ENCODE measurements at places on chromosomes 6 and 20. TPM values are rescaled to one million over a fixed set of nuclear protein-coding genes. Genes with fewer than 3 reads are reported as not detected.
A peak's percentile ranks its signal among the peaks of the same experiment; 100 is the strongest.

Gene SLC24A3
- 3.6 TPM for total RNA-seq

GRCh38 chr6:66496659-66497058, 789.6 kb upstream of the EYS start:
- H3K36me3 ChIP-seq = no peaks in the 10 kb centered on the region
- H3K27ac ChIP-seq = no peak overlapping the region
- no peaks in the 10 kb centered on the region for H3K27me3 ChIP-seq

DNA sequence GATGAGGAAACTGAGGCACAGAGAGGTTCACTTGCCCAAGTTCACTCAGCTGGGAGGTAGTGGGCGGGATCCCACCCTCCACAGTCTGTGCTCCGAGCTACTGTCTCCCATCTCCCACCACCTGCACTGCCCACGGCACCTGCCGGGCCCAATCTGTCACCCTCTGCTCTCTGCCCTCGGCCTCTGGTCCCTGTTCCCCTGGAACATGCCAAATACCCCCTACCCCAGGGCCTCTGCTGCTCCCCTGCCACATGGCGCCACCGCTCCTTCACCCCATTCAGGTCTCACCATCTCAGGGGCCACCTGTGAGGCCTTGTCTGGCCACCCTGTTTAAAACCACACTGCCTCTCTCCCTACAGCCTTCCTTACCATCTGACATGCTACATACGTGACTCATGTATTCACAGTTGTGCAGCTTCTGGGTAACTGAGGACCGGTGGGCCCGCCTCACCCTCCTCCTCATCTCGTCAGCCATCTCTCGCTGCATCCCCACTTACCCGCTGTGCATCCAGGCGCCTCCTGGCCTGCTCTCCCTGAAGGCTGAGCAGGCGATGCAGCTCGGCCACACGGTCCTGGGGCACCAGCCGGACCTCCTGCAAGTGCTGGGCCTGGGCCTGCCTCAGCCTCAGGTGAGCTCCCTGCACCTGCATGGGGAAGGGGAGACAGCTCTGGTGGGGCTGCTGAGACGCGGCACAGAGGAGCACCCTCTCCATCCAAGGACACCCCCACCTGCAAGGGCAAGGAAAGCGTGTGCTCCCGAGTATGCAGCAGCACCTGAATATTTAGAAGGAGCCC, 50.6 kb downstream of the GINS1 start:
- no peaks in the 10 kb centered on the region for H3K36me3 ChIP-seq
- H3K4me3 ChIP-seq = no peak overlapping the region
- H3K27me3 ChIP-seq = no peaks in the 10 kb centered on the region
- DNase-seq = no peak
- H3K4me1 ChIP-seq = no peaks in the 10 kb centered on the region
- no peak overlapping the region for H3K27ac ChIP-seq

GRCh38 chr6:35859367-35859766, 54.2 kb downstream of the LHFPL5 start:
- no peak for DNase-seq
- H3K4me3 ChIP-seq = no peak overlapping the region
- H3K27me3 ChIP-seq = no peaks in the 10 kb centered on the region
- H3K36me3 ChIP-seq = no peaks in the 10 kb centered on the region
- no peak overlapping the region for H3K27ac ChIP-seq
- H3K4me1 ChIP-seq = no peaks in the 10 kb centered on the region

Gene MAP7
- total RNA-seq = 1.4 TPM

Gene SLC22A2
- total RNA-seq = not detected

DNA sequence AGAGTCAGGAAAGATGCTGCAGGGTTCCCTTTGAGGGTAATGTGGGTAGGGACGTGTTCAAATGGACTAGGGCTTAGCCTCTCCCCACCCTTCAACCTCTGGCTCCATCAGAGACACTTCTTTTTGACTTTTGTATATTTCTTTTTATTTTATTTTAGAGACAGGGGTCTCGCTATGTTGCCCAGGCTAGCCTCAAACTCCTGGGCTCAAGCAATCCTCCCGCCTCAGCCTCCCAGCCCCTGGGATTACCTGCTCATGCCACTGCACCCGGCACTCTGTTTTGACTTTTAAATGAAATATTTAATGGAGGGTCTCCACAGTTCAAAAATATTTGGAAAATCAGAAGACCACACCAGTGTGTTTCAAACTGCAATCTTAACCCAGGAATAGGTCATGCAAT, 8.6 kb downstream of the HNF4A start:
- DNase-seq = no peak
- no peak overlapping the region for H3K27ac ChIP-seq
- no peaks in the 10 kb centered on the region for H3K36me3 ChIP-seq
- H3K4me3 ChIP-seq = no peak overlapping the region

DNA sequence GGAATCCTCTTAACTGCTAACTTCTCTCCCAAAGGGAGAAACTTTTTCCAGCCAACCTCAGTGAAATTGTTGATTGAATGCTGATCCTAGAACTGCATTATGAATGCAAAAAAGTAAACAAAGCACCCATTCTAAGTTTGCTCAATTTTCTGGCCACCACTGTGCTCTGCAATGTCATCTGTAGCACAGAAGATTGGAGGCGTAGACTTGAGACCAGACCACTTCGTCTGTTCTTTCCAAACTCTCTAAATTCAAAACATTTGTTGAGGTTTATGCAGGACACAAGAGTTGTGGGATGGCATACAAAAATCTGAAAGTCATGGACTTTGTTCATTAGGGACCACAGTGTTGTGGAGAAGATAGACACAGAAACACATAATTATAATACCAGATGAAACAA, 11.1 kb upstream of the TSPYL1 start:
- no peak for DNase-seq
- H3K27ac ChIP-seq = no peak overlapping the region
- no peaks in the 10 kb centered on the region for H3K36me3 ChIP-seq
- no peaks in the 10 kb centered on the region for H3K4me1 ChIP-seq

GRCh38 chr6:163860287-163861081, 446.0 kb downstream of the QKI start:
- peak overlapping the region; percentile 32 for H3K27ac ChIP-seq
- H3K4me3 ChIP-seq = peak overlapping the region; percentile 21
- peak; percentile 15 for DNase-seq
- no peaks in the 10 kb centered on the region for H3K4me1 ChIP-seq

DNA sequence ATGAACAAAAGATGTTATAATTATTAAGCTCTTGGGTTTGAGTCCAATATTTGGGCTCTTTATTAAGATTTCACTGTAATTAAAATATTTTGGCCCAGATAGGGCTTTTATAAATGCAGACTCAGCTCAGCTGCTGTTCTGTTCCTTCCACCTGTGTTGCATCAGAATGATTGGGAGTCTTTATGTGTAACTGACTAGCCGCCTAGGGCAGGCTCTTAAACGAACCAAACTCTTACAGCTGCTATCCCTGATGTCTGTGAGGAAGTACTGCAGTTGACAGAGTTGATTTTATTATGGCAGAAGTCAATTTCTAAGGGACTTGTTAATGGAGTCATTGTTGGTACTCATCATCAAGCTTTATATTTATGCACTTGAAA, 144.7 kb downstream of the MYO6 start:
- peaks cover 29% of the 10 kb centered on the region for H3K36me3 ChIP-seq
- no peaks in the 10 kb centered on the region for H3K4me1 ChIP-seq
- no peak overlapping the region for H3K4me3 ChIP-seq
- no peak overlapping the region for H3K27ac ChIP-seq

DNA sequence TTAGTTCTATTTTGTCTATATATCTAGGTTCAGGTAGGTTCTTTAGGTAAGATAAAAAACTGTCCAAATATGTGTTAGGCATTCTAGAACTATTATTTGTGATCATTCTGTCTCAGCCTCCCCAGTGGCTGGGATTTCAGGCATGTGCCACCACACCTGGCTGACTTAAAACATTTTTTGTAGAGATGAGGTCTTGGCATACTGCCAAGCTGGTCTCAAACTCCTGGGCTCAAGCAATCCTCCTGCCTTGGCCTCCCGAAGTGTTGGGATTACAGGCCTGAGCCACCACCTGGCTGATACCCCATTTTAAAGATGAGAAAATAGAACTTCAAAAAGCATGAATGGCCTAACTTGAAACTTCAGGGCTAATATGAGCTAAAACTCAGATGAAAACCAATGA, 33.9 kb downstream of the LHFPL5 start:
- DNase-seq = no peak
- no peak overlapping the region for H3K4me3 ChIP-seq
- no peak overlapping the region for H3K27ac ChIP-seq
- H3K4me1 ChIP-seq = no peaks in the 10 kb centered on the region
- H3K27me3 ChIP-seq = no peaks in the 10 kb centered on the region

DNA sequence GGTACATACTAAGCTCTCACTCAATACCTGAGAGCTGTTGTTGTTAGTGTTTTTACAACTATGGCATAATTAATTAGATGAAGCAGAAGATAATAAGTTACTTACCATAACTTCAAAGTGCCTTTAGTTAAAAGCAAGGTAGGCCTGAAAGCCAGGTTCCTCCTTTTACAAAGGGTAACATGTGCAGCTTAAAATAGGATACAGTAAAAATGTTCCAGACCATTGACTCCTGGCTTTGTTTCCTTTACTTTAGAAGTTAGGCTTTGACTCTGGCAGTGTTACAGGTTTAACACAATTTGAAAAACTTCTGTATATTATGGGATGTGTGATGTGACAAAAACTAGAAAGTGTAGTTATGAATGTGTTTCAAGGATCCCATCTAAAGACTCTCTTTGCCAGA, 522.5 kb downstream of the EPM2A start:
- H3K4me3 ChIP-seq = no peak overlapping the region
- no peaks in the 10 kb centered on the region for H3K36me3 ChIP-seq
- no peaks in the 10 kb centered on the region for H3K4me1 ChIP-seq
- no peak for DNase-seq
- H3K27me3 ChIP-seq = no peaks in the 10 kb centered on the region

DNA sequence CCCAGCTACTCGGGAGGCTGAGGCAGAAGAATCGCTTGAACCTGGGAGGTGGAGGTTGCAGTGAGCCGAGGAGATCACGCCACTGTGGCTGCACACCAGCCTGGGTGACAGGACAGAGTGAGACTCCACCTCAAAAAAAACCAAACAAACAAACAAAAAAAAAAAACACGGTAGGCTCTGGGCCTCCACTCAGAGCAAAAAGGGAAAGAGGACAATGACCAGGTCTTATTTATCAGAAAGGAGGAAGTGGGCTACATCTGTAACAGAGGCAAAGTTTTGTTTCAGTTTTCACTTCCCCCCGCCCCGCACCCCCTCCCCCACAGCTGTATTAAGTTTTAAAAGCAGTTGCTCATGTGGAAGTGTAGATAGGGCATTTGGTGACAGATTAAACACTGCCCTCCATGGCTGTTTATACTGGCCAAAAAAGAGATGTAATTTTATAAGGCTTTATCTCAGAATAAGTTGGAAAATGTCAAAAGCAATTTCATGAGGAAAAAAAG, 114.6 kb downstream of the RCAN2 start:
- no peaks in the 10 kb centered on the region for H3K4me1 ChIP-seq
- H3K4me3 ChIP-seq = no peak overlapping the region
- H3K27ac ChIP-seq = peak overlapping the region; percentile 34
- no peaks in the 10 kb centered on the region for H3K27me3 ChIP-seq

Gene OTOR
- total RNA-seq = not detected

DNA sequence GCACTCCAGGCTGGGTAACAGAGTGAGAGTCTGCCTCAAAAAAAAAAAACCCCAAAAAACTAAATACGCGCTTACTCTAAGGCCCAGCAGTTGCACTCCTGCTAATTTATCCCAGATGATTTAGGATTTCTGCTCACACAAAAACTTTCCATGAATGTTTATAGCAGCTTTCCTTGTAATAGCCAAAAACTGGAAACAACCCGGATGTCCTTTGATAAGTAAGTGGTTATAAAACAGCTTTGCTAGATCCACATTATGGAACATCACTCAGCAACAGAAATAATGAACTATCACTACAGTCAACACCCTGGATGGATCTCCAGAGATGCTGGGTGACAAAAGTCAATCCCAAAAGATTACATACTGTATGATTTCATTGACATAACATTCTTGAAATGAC, 220.4 kb upstream of the JARID2 start:
- H3K36me3 ChIP-seq = no peaks in the 10 kb centered on the region
- H3K27me3 ChIP-seq = no peaks in the 10 kb centered on the region
- H3K27ac ChIP-seq = no peak overlapping the region
- no peak overlapping the region for H3K4me3 ChIP-seq
- no peak for DNase-seq
- no peaks in the 10 kb centered on the region for H3K4me1 ChIP-seq

Gene CNPY3
- 42.6 TPM for total RNA-seq

DNA sequence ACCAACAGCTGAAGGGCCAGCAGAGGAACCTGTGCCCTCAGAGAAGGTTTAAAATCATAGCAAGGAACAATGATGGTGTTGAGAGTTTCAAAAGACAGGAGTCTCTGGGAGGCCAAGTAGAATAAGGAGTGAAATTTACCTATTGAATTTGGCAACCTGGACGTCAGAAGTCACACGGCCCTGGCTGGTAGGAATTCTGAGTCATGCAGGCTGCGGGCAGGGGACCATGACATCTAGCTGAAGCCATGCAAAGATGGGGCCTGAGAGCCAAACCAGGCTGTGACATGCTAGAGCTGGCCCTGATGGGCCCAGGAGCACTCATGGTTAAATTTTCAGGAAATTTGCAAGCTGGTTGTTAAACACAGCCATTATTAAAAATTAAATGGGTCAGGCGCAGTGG, 64.0 kb upstream of the SNX9 start:
- no peak overlapping the region for H3K27ac ChIP-seq
- H3K36me3 ChIP-seq = no peaks in the 10 kb centered on the region
- H3K27me3 ChIP-seq = no peaks in the 10 kb centered on the region

Gene LY6G6D
- total RNA-seq = not detected

DNA sequence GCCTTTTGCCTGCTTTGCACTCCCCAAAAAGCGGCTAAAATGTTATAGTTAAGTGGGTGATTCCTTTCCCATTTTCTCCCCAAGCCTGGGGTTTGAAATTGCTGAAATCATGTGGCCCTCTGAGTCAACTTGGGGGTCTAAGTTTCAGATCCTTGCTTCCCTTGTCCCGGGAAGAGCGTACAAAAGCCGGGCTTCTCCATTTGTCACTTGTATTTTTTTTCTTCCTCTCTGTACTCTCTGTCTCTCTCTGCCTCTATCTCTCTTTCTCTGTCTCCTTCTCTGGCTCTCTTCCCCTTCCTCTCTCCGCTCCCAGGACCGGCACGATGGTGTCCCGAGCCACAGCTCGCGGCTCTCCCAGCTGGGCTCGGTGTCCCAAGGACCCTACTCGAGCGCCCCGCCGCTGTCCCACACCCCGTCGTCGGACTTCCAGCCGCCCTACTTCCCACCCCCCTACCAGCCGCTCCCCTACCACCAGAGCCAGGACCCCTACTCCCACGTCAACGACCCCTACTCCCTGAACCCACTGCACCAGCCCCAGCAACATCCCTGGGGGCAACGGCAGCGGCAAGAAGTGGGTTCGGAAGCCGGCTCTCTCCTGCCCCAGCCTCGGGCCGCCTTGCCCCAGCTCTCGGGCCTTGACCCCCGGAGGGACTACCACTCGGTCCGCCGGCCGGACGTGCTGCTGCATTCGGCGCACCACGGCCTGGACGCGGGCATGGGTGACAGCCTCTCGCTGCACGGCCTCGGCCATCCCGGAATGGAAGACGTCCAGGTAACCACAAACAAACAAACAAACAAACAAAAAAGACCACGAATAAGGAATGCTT, 4.6 kb downstream of the TFAP2B start:
- peaks cover 5% of the 10 kb centered on the region for H3K4me1 ChIP-seq
- peaks cover 98% of the 10 kb centered on the region for H3K27me3 ChIP-seq
- no peak overlapping the region for H3K4me3 ChIP-seq
- no peak overlapping the region for H3K27ac ChIP-seq
- DNase-seq = no peak

Data from tibial nerve (tissue), 4 donors.